ENCODE measurements at places on chromosomes 6 and 20. TPM values are rescaled to one million over a fixed set of nuclear protein-coding genes. Genes with fewer than 3 reads are reported as not detected.

SIRPA gene
- total RNA-seq = 6.8 TPM

KIFC1 gene
- total RNA-seq = 30.1 TPM

CDSN gene
- not detected for total RNA-seq

PSORS1C1 gene
- total RNA-seq = 1.1 TPM

FRMD1 gene
- not detected for total RNA-seq

MYMX gene
- not detected for total RNA-seq

OSBPL2 gene
- 57.1 TPM for total RNA-seq

PM20D2 gene
- 13.8 TPM for total RNA-seq

TULP1 gene
- total RNA-seq = 17.6 TPM

GRCh38 chr6:3775386-3775785 lies 23.9 kb upstream of the PXDC1 start:
- no peak for DNase-seq

GRCh38 chr20:22576733-22577514 lies 7.4 kb downstream of the FOXA2 start:
- DNase-seq = no peak

- DNase-seq = no peak
These were observed 11.0 kb downstream of the SULF2 start for GRCh38 chr20:47774131-47774777.

DNA sequence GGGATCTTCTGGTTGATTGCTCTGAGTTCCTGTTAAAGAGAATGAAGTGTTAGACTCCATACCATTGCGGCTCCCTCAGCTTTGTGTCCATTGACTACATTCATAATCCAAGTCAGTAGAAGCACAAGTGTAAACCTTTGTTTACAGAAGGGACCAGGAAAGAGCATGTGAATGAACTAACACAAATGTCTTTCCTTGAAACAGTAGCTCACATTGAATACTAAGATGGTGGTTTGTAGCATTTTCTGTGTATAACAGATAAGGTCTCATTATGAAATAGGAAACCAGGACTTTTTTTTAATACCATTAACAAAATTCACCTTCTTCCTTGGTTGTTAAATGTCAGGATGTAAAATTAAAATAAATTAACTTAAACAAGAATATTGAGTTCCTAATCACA lies 8.4 kb downstream of the STXBP5 start:
- no peak for DNase-seq

GRCh38 chr20:63496596-63497120 lies 2.2 kb downstream of the EEF1A2 start:
- DNase-seq = no peak

DNA sequence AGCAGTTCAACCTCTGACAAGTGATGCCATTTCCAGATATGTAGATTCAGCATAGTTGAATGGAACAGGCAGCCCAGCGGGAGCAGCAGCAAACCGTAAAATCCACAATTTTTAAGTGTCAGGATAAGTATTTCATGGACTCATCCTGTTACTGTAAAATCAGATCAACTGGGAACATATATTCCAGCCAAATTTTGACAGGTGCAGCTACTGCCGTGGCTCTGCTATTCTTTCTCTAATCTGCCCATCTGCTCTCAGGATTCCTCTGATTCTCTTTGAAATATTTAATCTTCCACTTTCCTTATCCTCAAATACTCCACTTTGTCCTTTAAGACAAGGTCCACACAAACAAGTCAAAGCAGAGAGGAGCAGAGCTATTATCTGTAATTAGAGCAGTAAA lies 245.4 kb upstream of the ASCC3 start:
- DNase-seq = no peak

- DNase-seq = no peak
These were observed 64.8 kb upstream of the KIF25 start for GRCh38 chr6:167932468-167933276.

GRCh38 chr6:49553384-49553783 lies 2.9 kb downstream of the C6orf141 start:
- DNase-seq = no peak

- no peak for DNase-seq
These were observed 635.2 kb upstream of the IMPG1 start for GRCh38 chr6:76707630-76708029.

DNA sequence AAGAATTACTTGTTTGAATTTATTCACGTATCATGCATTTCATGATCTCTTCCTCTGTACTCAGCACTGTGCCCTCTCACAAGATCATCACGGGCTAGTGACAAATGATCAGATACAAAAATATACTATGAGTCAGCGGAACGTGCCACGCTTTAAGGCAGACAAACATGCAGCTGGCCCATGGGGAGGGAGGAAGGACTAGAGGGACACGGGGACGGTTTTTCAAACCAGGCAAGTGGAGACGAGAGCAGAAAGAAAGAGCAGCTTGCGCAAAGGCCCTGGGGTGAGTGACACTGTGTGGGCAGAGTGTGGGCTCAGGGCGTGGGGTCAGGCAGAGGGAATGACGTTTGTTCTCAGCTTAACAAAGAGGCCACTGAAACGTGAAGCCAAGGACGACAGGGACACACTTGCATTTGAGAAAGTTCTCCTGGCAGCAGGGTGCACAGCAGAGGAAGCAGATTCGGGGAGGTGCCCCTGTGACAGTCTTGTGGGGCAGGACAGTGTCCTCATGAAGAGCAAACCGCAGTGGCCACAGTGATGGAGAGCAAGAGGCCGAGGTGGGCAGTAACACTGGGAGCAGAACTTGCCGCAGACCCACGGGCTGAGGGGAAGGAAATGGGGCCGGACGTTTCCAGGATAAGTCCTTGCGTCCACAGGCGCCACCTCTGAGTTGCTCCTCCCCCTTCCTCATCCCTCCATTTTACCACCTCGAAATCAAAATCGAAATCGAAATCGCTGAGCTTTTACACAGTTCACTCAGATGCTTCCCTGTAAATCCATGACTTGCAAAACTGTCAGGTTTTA lies 6.9 kb upstream of the RPS6KA2 start:
- DNase-seq = no peak

GRCh38 chr6:1820165-1820564 lies 210.4 kb downstream of the FOXC1 start:
- DNase-seq = no peak

DNA sequence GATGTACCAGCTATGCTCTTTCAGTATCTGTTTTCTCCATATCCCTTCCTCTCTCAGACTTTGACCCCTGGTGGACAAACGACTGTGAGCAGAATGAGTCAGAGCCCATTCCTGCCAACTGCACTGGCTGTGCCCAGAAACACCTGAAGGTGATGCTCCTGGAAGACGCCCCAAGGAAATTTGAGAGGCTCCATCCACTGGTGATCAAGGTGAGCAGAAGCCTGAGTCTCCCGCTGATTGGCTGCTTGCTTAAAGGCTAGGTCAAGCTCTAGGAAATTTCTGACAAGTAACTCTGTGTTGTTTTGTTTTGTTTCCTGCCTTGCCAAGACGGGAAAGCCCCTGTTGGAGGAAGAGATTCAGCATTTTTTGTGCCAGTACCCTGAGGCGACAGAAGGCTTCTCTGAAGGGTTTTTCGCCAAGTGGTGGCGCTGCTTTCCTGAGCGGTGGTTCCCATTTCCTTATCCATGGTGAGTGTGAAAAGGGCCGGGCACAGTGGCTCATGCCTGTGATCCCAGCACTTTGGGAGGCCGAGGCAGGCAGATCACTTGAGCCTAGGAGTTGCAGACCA lies 28.6 kb downstream of the C6orf89 start:
- DNase-seq = no peak

- no peak for DNase-seq
These were observed 3.6 kb downstream of the ARMH2 start for GRCh38 chr6:24795106-24795505.

GRCh38 chr20:53736757-53737395 lies 143.2 kb upstream of the ZNF217 start:
- no peak for DNase-seq

- no peak for DNase-seq
These were observed 599.1 kb downstream of the QKI start for GRCh38 chr6:164013480-164014208.

DNA sequence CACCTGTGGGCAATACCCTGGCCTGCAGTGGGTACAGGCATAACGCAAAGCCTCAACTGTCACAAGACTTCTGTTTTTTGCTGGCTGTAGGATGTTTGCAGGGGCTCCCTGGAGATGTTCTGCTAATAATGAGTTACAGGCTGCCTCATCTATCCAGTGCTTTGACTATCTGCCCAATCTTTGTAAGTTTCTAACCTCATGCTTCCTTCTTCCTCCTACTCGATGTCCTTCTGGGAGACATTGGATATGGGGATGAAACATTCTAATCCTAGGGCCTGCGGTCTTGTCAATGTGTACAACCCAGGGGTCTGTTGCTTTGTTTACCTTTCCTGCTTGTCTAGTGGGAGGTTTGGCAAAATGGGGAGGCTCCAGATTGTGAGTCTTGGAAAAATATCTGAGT lies 136.8 kb upstream of the TCF21 start:
- DNase-seq = no peak

- DNase-seq = no peak
These were observed 1324.4 kb downstream of the GRIK2 start for GRCh38 chr6:102717737-102718456.

GRCh38 chr6:148501178-148501590 lies 158.5 kb downstream of the SASH1 start:
- DNase-seq = no peak

DNA sequence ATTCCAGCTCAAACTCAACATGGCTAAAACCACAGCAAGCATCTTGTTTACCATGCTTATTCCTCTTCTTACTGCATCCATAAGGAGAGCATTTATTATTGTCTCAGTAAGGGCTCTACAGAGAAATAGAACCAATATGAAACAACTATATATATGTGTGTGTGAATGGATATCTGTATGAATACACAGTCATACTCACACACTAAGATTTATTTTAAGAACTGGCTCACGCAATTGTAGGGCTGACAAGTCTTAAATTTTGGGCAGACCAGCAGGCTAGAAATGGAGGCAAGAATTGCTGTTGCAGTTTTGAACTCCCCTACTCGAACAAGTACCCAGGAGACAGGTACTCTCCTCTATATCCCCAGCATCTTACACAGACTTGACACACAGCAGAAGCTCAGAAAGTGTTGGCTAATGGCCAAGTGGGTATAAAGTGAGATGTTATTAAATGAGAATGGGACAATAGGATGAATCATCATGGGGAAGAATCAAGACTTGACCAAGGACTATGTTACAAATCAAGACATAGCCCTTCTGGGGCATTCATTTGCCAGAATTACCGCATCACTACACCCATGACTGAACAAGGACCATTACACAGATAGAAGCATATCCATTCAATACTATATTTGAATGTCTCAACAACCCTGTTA lies 13.0 kb downstream of the ZHX3 start:
- DNase-seq = no peak

DNA sequence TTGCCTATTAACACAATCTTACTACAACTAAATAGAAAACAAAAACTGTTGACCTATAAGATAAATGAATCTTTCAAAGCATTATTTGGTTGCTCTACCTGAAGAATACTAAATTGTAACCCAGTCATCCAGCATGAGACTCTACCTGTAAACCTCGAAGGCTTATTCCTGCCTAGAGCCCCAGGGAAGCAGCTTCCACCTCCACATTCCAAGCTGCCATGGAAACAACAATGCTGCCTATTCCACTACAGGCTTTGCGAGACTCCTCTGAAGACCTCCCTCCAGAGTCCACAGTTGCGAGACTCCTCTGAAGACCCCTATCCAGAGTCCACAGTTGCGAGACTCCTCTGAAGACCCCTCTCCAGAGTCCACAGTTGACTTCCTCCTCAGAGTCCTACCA lies 15.7 kb downstream of the GMDS start:
- no peak for DNase-seq

DNA sequence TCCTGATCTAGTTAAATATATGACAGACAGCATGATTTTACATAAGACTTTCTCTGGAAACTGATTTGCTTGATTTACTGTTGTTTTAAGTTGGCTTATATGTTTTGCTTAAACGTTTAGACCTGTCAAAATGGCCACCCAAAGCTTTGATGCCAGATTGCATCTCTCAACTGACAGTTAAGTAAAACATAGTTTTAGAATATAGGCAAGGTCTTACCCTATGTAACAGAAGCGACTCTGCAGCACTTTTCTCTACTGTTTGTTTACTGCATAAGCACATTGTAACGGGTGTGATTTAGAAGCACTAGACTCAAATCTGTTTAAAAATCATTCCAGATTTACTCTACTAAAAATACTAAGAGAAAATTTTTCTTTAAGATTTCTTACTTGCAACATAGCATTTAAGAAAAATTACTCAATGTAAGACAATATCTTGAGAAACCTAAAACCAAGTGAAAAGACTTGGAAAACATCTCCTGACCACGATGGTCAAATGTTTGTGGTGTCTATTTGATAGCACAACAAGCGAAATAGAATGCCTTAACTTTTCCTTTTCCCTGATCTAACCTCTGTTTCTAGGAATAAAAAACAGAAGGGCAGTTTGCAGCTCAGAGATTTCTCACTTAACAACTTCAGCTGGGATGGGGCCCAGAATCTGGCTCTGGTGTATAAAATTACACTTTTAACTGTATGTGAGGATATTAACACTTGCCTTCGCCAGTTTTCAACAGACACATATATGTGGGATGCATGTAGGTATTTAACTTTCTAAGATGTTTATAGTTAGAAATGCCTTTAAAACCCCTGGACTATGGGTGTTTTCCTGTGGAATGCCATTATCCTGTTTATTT lies 47.4 kb downstream of the AIG1 start:
- DNase-seq = no peak

DNA sequence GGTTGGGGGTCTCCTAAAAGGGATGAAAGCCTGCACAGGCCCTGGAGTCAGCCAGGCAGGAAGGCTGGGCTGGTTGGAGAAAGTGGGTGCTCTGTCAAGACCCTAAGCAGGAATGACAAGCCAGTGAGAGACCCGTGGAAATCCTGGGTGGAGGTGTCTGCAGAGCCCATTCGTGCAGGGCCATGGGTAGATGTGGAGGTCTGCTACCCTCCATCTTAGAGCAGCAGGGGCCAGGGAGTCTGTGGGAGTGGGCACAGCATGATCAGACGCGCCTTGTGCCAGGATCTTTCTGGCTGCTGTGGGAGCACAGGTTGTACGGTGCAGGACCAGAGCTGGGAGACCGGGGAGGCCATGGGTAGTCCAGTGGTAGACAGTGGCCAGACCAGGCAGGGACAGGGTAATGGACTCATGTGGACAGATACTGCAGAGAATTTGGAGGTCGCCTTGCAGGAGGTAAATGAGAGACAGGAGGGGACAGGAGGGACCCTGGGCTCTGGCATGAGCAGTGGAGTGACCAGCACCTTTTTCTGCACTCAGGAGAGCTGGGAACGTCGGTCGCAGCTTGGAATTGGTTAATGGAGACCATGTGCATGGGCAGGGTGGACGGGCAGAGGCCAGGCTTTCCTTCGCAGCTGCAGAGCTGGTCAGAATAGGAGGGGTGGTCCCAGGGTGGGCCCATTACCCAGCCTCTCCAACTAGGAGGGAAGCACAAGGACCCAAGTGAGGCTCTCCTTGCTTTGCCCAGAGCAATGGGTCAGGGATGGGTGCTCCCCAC lies 203.5 kb upstream of the PMEPA1 start:
- no peak for DNase-seq

GRCh38 chr20:10670501-10671220 lies 3.1 kb downstream of the JAG1 start:
- DNase-seq = no peak

GRCh38 chr6:158069800-158070195 lies 88.1 kb downstream of the SYNJ2 start:
- DNase-seq = no peak
